ENCODE measurements at places on chromosomes 11 and 22.
A peak's percentile ranks its signal among the peaks of the same experiment; 100 is the strongest.

GRCh38 chr11:115097796-115098408 lies 406.3 kb downstream of the CADM1 start:
- DNase-seq = no peak

DNA sequence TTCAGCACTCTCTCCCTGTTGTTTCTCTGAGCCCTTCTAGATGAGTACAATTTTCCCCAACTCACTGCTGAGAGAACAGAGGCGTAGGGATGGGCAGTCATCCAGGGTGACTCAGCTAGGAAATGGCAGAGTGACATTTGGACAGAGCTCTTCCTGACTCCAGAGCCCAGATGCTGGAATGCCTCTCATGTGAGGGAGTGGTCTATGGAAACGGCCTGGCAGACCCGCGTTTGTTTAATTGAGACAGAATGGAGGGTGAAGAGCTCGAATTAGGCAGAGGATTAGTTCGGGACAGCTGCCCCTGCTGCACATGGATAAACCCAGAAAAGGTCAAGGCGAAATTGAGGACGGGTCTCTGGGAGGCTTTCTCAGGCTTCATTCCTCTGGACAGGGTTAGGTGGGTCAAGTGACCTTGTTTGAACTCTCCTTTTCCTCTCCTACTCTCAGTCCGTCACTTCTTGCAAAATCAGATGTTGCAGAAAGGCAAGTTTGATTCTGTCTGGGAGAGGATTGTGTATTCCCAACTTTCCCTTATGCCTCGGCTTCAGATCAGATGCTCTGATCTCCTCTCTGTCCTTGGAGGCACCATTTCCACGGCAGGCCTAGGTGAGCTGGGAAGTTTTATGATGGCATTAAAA lies 7.6 kb upstream of the LMO2 start:
- DNase-seq = peak; percentile 66

DNA sequence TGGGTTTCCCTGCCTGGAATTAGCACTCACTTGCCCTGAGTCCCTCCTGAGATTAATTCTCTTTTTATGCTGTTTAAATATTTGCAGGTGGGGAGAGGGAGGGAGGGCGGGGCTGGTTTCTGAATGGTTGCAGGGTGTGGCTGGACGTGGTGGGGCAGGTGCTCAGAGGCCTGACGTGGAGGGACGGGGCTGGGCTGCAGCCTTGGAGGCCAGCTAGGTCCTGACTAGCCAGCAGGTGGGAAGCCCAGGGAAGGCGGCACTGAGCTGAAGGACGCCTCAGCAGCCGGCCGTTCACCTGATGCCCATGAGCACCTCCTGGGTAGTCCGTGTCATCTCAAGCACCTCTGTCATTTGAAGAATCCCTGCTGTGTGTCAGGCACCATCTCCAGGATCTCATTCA lies 21.3 kb downstream of the SGSM1 start:
- DNase-seq = no peak

- no peak for DNase-seq
These were observed 305.9 kb downstream of the CADM1 start for GRCh38 chr11:115198321-115198741.

DNA sequence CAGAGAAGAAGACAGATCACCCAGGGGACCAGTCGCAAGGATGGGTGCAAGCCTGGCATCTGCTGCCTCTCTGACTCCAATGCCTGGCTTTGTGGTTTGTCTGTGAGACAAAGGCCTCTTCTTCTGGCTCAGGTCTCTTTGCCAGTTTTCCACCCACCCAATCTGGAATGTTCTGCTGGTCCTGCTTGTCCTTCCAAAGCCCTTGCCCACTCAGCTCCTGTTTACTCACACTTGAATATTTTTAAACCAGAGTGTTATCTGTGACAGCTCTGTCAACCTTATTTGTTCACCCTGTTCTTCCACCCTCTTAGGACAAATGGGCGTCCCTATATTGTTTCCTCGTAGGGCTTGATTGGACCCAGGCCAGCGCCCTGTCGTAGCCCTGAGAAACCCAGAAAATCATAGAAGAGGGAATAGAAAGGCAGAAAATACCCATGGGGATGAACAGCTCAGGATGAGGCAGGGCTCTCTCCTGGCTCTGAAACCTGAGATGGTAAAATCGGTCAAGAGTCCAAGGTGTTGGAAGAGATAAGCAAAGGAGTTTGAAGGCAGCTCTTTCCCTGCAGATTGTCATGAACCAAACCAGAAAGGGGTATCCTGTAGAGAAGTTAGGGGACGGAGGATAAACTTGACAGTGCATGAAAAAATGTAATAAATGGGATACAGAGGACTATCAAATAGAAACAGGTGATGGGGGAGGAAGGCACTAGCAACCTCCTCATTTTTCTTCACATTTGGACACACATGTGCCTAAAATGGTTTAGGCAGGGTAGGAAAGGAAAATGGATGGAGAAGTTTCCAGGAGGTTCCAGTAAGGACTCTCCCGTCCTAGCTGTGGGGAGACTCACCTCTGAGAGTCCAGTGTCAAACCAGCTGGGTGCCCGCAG lies 651 bp downstream of the CRYAB start:
- DNase-seq = no peak

- no peak for DNase-seq
These were observed 90.0 kb downstream of the SBF2 start for GRCh38 chr11:10204021-10204420.

DNA sequence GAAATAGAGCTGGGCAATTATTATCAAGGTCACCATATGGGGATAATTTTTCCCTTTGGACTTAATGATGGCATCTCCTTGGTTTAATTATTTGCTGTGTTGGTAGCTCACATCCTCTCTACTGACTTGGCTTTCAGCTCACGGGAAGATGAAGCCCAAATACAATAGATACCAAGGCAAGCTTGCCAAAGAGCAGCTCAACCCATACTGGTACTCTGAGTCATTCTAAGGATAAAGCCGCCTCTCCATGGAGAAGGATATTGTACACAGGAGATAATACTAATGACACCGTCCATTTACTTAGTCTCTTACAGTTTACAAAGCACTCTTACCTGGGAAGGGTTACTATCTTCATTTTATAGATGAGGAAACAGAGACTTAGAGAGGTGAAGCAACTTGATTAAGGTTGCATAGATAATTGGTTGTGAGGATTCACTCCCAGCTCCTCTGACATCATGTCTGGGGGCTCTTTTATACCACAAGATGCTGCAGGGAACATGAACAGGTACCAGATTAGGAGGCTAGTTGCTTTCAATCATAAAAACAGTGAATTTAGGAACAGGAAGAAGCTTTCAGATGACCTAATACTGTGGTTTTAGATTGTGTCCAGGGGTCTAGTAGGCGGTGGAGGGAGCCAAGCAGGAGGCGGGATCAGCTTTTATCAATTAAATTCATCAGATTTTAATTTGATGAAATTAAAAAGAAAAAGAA lies 48.3 kb upstream of the PICALM start:
- DNase-seq = peak; percentile 38
